ENCODE measurements at places on chromosomes 3 and 15. TPM values are rescaled to one million over a fixed set of nuclear protein-coding genes. Genes with fewer than 3 reads are reported as not detected.

CPN2 gene
- total RNA-seq, result not detected

CDCP1 gene
- 41.3 TPM for total RNA-seq

FEZF2 gene
- total RNA-seq, result not detected

GSK3B gene
- 60.8 TPM for total RNA-seq

TCF12 gene
- 33.2 TPM for total RNA-seq

SEMA3G gene
- total RNA-seq, result under 0.01 TPM

THAP10 gene
- 0.79 TPM for total RNA-seq

GRCh38 chr3:47892286-47893040 is 89.5 kb downstream of the DHX30 start:
- no peak for DNase-seq

GRCh38 chr3:52313774-52314188 is 2.3 kb upstream of the DNAH1 start:
- peak; percentile 38 for DNase-seq

- no peak for DNase-seq
These were observed 258.8 kb upstream of the SATB1 start for GRCh38 chr3:18683900-18684299.

DNA sequence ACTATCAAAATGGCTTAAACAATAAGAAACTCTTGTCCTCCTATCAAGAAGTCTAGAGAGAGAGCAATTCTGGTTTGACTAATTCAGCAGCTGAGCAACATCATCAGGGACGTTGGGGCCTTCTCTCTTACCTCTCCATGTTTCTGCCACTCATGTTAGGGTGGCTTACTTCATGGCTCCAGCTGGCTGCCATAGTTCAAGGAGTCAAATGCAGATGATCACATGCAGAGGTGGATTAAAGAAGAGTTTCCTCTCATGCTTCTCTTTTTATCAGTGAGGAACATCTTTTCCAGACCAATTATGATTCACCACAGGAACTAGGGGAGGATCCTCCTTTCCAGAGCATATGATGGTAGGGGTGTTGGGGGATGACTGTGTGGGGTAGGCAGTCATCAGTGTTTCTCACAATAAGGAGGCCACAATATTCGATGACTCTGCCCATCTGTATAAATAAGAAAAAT is 45.5 kb downstream of the NEK11 start:
- no peak for DNase-seq

- DNase-seq, result no peak
These were observed 5.5 kb downstream of the RASGRP1 start for GRCh38 chr15:38559131-38559530.

GRCh38 chr15:65821070-65821469 is 29.0 kb upstream of the DENND4A start:
- DNase-seq, result no peak

GRCh38 chr3:28188686-28189085 is 52.7 kb upstream of the CMC1 start:
- DNase-seq, result no peak

DNA sequence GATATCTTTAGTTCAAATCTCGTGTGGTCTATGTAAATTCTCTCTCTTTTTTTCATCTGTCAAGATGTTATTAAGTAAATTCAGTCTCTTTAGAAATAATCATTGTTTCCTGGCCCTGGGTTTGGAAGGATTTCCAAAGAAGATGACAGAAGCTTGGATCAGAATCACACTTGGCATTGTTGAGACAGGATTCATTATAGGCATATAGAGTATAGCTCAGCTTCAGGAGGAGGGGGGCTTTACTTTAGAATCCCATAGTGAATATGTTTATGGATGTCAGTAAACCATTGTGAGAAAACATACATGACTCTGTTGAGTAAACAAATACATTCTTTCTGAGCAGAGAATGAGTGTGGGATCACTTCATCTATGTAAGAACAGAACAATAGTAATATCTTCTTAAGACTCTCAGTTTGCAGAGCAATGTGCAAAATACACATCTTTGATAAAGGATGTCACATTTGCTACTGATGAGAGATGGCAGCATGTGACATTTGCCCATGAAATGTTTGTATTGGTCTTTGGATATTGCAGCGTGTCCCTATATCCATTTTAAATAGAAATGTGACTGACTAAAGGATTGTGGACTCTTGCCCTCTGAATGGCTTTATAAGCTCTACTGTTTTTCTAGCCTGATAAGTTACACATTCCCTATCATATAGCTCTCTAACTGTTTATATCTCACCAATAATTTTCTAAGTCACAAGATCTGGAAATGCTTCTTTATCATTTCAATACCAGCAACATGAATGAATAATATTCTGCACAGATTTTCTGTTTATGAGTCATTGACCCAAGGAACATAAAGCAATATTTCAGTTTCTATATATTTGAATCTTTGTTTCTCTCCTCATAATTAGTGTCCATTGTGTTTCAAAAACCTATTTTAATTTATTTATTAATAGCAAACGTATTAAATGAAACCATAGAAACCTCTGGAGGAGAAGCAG is 95.6 kb upstream of the THRB start:
- peak; percentile 76 for DNase-seq

DNA sequence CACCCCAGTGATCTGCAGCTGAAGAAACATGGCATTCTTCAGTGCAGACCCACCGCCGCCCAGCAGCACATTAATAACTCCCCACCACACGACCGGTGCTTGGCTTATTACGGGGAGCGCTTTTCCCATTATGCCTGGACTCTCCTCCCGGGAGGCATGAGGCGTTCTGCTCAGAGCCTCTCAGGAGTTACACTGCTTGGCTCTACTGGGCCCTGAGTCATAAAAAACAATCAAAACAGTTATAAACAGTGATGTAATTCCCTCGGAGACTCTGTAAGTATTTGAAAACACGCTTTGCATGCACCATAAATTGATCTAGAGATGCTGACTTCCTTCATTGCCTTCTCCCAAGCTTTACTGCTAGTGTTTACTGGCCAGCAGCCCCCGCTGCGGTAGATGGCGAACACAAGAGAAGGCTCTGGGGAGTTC is 77.1 kb upstream of the SNRPA1 start:
- no peak for DNase-seq

GRCh38 chr15:63462088-63462487 is 42.3 kb upstream of the USP3 start:
- no peak for DNase-seq

DNA sequence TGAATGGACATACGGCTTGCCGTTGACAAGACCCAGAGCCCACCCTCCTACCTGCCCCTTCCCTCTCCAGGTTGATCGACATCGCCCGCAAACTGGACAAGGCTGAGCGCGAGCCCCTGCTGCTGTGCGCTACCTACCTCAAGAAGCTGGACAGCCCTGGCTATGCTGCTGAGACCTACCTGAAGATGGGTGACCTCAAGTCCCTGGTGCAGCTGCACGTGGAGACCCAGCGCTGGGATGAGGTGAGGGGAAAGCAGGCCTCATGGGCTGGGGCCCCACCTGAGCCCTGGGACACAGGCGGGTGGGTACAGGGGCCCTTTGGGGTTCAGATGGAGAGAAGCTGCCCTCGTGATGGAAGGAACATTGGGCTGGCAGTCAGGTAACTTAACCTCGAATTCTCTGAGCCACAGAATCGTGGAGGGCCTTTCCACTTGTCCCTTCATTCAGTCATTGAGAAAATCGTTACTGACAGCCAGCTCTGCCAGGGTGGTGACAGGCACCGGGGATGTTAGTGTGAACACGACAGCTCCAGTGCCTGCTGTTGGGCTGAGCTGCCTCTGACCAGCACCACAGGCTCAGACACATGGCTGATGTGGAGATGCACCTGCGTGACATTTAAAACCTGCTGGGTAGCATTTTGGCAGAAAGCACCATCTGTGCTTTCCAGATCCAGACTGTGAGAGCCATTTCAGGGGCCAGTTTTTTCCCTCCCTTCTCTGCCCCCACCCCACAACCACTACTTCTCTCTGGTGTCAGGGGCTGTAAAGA is 25.6 kb upstream of the RHO start:
- no peak for DNase-seq

GRCh38 chr3:103609472-103609871 is 1174.7 kb downstream of the ZPLD1 start:
- no peak for DNase-seq

DNA sequence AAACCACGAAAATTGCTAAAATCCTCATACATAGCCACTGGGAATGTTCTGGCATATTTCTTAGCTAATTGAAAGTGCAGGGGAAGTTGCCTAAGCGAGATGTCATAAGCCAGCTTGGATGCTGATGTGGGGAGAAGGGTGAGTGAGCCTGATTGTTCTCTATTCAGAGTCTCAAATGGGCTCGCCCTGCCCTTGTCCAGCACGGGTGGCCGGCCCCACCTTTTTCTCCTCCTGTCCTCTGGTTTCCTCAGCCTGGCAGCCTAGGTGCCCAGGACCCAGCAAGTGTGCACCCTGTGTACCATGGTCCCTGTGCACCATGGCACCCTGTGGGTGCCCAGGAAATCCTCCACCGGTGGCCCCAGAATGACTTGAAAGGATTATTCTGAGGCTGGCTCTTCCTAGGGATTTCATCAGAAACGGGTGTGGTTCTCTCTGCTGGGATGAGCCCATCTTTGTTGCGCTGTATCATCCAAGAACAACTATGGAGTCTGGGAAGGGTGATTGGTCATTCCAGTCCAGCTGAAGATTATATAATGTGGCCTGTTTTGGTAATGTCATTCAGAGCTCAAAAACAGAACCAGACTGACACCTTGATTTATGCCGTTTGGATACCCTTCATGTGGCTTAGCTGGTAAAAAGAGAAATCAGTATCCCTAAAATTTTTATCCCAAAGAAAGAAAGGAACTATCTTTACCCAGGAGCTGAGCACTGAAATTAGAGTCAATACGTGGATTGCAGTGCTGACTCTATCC is 150.8 kb upstream of the BHLHE40 start:
- no peak for DNase-seq

- no peak for DNase-seq
These were observed 22.4 kb upstream of the SRP14 start for GRCh38 chr15:40061212-40061901.

- no peak for DNase-seq
These were observed 31.6 kb upstream of the COPB2 start for GRCh38 chr3:139421040-139421439.

DNA sequence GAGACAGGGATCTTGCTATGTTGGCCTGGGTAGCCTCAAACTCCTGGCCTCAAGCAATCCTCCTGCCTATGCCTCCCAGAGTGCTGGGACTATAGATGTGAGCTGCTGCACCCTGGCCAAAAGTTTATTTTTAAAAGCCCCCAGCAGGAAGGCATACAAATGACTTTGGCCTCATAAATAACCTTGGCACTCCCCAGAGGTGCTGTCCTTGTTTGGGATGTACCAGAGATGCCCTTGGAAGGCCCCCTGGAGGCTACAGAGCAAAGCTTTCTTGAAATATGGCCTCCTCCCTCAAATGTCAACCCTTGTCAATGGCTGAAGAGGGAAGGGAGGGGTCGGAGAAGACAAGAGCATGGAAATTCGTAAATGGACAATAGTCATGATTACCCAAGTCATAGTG is 14.0 kb upstream of the RTP3 start:
- no peak for DNase-seq

GRCh38 chr3:106242781-106243180 is 374.0 kb upstream of the CBLB start:
- DNase-seq, result no peak

- peak; percentile 60 for DNase-seq
These were observed 44.5 kb downstream of the SLC24A1 start for GRCh38 chr15:65666257-65666656.

DNA sequence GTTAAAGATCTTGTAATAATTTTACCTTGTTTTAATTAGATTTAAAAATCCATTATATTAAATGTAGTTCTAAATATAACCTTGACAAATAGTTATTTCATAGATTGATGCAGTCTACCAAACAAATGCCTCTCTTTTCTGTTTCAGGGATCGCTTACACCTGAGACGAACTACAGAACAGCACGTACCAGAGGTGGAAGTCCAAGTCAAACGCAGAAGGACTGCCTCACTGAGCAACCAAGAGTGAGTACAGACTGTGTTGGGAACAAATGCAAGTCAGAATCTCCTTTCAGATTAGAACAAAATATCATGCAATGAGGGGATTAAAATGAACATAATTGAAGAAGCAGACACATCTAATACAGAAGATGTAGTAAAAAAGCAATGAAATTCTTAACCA is 7.2 kb downstream of the SNRPN start:
- no peak for DNase-seq

GRCh38 chr3:196207833-196208607 is 3.2 kb downstream of the ZDHHC19 start:
- DNase-seq, result no peak

DNA sequence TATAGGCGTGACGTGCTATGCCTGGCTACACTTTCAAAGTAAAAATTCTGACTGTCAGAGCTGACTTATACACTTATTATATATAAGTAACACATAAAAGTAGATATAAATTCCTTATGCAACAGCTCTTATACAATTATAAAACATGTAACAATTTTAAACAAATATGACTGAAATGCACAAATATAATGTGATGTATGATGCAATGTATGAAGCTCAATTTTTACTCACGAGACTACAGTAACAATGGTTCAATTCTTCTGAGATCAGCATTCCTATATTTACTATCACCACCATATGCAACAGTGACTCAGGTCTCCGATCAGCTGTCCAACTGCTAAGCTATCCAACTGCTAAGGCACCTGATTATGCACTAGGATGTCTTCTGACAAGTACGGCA is 8.2 kb downstream of the BNIP2 start:
- no peak for DNase-seq

DNA sequence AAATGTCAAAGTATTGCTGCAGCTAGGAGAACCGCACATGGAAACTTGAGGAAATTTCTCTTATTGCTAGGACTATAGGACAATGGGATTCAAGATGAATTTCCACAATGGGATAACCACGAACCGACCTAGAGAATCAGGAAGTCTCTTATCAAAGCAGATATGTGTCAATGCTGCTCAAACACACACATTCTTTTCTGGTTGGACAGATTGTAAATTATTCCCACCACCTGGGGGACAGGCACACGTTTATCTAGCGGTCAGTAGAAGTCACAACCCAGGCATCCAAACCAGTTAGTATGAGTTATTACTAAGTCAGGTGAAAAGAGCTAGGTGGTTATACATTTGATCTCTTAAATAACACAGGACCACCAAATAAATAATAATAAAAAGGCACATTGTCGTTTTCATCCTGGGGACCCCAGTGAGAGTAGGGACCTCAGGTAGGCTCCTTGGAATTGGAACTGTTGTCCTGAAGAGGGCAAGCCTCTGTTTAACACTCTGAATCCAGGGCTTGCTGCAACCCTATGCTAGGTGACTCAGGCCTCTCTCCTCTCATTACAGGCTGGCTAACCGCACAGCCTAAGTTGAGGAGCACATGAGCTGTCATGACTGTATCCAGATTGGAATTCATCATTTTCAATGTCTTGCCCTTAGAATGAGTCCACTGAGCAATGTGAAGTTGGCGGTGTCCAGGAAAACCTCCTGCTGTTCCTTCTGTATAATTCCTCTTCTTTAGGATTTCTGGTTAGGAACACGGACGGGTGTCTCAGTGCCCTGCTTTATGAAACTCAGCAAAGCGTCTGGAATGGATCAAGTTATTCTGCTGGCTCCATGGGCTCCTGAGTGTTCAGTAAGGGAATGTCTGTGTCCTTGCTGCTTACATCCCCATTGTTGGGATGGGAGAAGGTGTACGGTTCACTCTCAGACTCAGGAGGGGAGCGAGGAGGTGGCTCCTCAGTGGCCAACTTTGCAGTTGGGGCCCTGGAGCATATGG is 59.0 kb downstream of the CLEC3B start:
- DNase-seq, result peak; percentile 54

- DNase-seq, result no peak
These were observed 429.8 kb upstream of the PDZRN3 start for GRCh38 chr3:74054566-74054965.

All from bronchial epithelial cell (primary cell).